ENCODE measurements at places on chromosomes 12 and 14.

DNA sequence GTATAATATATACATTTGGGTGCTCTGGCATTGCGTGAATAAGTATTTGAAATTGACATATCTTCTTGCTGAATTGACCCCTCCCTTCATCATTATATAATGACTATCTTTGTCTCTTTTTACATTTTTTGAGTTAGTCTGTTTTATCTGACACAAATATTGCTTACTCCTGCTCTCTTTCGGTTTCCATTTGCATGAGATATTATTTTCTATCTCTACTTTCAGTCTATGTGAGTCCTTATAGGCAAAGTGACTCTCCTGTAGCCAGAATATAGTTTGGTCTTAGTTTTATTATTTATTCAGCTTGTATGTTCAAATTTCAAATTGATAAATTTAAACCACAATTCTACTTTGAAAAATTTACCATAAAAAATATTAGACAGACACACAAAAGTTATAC lies 491.0 kb downstream of the NAV3 start:
- no peak for DNase-seq

DNA sequence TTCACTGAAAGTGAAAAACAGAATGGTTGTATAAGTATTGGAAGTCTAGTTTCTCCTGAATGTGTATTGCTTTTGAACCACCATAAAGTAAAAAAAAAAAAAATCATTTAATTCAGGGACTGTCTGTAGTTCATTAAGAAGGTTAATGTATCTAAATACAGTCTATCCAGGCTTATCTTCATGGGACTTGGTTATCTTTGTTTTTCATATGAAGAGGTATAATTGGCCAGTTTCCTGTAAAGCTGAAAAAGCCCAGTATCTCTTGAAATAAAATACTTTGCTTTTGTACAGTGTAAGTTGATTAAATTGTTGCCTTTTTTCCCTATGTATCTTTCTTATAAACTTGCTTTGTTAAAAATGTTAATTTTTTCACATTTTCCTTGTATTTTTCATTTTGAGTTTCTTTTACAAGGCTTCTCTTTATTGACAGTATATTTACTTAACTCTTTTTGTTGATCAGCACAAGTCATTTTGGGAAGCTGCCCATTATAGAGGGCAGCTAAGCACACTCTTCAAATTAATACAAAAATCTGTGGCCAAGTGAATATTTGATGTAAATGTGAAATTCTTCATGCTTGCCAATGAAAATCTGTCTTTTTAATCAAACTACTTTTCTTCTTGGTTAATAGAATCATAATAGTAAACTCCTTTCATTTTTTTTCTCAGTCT lies 156.0 kb downstream of the TMTC3 start:
- DNase-seq = no peak

- no peak for DNase-seq
These were observed 63.4 kb downstream of the APOBEC1 start for GRCh38 chr12:7602277-7602676.

GRCh38 chr14:67622675-67623074 lies 3.0 kb downstream of the ARG2 start:
- DNase-seq = peak; percentile 39

- DNase-seq = no peak
These were observed 107.1 kb downstream of the GPR135 start for GRCh38 chr14:59358102-59358501.

GRCh38 chr12:94760786-94761185 lies 110.4 kb upstream of the TMCC3 start:
- DNase-seq = no peak

GRCh38 chr12:12538535-12538934 lies 24.1 kb downstream of the DUSP16 start:
- DNase-seq = no peak

DNA sequence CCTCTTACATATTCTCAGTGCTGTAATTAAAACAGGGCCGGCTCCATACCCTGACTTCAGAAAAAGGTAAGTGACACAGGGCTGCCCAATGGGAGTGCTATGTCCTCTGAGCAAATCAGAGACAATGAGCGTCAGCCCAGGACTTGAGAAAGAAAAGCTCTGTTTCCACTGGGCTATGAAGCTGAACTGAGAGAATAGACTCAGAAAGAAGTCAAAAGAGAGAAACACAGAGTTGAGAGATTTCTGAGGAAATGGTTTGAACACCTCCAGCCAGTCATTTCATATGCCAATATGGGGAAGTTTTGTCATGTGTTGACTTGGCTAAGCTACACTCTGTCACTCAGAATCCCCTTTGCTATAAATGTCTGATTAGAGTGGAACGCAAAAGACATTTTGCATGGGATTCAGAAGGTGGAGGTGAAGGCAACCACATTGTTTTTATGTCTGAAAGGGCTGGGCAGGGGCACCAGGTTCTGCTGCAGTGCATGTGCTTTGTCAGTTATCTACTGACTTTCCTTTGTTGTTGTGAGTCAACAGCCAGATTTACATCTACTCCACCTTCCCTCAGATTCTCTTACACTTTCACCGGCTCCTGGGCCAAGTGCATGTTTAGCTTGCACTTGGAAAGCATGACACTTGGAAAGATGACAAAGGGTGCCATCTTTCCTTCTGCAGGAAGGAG lies 313.3 kb downstream of the DUSP6 start:
- DNase-seq = no peak

DNA sequence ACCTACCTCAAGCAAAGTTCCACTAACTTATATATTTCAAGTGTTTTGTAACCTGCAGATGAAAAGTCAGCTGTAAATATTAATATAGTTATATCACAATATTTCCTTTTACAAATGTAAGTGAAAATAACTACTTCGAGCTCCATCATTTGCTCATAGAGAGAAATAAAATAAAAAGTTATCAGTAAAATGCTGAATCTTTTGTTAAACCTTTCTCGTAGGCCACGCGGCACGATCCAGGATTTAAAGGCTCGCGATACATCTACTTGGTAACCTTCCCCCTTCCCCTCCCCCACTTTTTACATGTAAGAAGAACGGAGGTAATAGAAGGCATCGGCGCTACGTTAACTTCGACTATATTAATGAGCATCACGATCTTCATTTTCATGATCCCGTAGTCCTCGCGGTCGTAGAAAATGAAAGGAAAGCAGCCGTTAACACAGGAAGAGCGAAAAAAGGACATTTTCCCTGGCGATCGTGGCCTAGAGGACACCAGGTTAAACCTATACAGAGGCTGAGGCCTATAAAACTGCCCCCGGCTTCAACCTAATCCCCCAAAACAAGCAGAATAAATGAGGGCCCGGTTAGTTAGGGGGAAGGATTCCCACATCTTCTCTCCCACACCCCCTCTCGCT lies 508 bp downstream of the HNRNPC start:
- peak; percentile 40 for DNase-seq

DNA sequence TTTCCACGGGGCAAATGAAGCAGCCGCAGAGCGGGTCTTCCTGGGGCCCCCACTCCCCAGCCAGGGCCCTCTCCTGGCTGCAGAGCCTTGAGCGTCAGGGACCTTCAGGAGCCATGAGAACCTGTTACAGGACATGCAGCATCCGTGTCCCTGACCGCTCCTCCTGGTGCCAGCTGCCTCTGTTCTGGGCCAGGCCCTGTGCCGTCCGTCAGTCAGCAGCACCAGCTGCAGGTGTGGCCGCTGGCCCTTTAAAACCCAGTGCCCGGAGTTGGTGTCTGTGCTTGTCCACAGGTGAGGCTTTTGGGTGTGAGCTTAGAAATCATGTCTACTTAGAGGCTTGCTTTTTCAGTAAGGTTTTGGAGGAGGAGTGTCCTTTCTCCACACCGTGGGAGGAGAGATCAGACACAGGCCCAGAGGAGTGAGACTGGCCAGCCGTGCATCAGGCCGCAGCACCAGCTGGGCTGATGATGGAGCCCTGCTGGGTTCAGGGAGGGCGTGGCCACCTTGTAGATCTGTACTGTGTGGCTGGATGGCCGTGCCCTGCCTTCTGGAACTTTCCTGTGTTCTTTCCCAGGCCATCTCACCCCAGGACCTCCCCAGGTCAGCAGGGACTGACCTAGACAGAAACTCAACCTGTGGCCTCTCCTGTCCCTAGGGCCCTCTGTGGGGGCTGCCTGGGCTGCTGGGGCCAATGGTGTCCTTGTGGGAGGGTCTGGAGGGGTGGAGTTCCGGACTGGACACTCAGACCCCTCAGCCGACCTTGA lies 27.1 kb downstream of the AACS start:
- no peak for DNase-seq

- no peak for DNase-seq
These were observed 14.0 kb upstream of the DHRS2 start for GRCh38 chr14:23621932-23622730.

DNA sequence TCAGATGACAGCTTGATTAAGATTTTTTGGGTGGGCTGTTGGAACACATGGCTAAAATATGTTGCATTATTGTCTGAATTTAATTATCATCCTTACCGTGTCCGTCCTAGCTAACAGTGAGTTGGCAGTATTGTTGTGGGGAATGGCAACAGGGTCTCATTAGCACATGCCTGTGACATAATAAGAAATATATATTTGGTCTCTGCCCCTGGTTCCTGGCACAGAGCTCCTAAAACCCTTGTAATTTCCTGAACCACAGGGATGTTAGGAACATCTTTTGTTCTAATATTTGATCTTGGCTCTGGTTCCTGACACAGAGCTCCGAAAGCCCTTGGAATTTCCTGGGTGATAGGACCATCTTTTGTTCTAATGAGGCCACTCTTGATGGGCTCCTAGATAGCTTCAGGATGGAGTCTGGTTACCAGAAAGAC lies 76.0 kb downstream of the SYNE2 start:
- DNase-seq = no peak

DNA sequence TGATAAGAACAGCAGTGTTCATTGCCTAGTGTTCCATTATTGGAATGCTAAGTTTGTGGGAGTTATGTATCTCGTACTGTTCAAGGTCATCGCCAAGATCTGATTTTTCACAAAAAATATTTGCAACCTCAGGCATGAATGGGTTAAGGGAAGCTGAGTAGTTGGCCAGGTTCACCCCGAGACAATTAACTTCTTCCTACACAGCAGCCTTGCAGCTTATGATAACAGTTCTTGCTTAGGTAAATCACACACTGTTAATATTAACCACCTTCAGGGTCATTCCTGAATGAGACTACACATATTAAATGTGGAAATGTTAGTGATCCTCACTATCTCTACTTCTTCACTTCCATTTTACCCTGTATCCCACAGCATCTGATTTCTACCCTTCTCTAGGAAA lies 18.0 kb downstream of the FKBP11 start:
- DNase-seq = no peak

GRCh38 chr14:101726295-101726953 lies 35.1 kb upstream of the PPP2R5C start:
- no peak for DNase-seq

DNA sequence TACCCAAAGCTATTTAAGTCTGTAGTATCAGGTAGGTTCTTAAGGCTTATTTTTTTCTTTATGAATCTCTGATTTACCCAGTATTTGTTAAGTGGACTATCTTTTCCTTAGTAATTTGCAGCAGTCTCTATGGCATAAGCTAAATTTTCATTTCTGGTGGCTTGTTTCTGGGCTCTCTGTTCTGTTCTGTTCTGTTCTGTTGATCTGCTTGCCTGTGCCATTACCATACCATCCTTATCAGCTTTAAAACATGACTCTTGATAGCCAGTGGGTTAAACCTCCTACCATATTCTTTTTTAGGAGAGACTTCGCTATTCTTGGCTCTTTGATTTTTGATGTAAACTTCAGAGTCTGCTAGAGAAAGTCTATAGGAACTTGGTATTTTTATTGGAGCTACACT lies 46.8 kb downstream of the PCNX1 start:
- DNase-seq = no peak

DNA sequence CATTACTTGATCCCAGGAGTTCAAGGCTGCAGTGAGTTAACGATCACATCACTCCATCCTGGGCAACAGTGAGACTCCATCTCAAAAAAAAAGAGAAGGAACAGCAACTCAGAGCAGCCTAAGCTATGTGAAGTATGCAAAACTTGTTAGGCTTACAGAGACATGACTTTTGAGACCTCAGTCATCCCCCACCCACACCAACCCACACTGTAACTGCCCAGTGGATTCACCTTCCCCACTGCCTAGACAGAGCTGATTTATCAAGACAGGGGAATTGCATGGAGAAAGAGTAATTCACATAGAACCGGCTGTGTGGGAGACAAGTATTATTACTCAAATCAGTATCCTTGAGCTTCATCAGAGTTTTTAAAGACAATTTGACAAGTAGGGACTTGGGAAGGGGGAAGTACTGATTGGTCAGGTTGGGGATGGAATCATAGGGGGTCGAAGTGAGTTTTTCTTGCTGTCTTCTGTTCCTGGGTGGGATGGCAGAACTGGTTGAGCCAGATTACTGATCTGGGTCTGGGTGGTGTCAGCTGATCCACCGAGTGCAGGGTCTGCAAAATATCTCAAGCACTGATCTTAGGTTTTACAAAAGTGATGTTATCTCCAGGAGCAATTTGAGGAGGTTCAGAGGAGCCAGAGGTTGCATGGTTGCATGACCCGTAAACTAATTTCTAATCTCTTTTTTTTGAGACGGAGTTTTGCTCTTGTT lies 6.2 kb upstream of the WDR89 start:
- no peak for DNase-seq

DNA sequence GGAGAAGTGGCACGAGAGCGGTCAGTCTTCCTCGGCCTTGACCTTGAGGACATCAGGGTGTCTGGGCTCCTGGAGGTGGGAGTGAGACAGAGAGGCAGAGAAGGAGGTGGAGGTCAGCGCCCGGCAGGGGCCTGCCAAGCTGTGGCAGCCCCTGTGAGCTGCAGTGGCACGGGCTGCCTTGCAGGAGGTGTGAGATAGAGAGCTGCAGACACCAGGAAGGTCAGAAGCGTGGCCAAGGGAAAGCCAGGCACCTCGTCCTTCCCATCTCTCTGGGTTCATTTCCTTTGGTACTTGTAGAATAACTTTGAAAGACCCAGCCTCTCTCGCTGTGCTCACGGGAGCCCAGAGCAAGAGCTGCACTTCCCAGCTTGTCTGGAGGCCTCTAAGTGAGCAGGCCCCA lies 98.1 kb downstream of the TSPAN9 start:
- DNase-seq = no peak

DNA sequence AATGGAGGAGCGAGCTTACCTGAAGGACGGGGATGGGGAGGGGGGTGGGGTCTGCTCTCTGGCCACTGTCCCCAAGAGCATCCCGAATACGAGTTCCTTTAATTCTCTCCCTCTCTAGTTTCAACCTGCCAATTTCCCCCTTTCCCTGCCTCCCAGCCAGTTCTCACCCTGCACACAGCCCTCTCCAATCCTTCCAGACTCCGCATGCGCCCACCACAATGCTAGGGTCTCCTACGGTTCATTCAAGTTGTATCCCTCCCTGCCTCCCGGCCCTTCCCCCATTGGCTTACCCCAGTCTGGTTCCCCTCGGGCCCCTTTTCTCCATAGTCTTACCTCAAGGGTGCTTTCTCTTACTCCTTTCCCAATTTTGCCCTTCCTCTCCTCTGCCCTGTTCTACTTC lies 708 bp upstream of the IGFBP6 start:
- no peak for DNase-seq

DNA sequence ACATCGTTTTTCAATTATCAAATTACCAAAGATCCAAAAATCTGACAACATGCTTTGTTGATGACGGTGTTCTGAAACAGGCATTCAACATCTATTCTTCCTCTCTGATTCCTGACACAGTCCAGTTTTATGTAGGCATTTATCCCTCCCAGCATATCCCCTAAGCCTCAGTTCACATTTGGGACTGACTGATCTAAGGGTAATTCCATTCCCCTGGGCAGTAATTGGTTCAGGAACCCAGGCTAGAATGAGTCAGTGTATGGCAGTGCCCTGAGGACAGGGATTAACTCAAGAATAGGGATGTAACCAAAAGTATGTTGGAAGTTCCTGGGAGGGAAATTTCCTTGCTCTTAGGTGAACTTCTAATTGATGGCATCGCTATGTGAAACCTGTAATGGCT lies 10.3 kb upstream of the PCNX1 start:
- no peak for DNase-seq

GRCh38 chr14:66563731-66564130 lies 55.8 kb downstream of the GPHN start:
- DNase-seq = no peak
